ENCODE measurements at places on chromosomes 12 and 14.

DNA sequence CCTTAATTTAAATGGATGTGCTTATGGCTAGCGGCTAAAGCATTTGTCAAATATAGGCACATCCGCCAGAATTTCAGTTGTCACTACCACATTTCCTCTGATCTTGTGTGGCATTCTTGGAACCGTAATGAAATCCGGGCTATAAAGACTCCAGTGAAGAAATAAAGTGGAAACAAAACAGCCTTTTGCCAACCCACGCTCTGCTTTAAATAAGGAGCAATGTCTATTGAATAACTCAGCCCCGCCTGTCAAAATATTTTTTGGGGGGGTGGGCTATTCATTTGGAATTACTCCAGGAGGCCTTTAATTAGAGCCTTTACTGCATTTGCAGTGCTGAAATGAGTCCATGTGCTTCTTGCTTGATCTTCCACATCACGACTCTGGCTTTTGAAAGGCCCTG is 179.6 kb upstream of the RPH3A start:
- peak; percentile 13 for DNase-seq

- no peak for DNase-seq
These were observed 3.3 kb upstream of the FRS2 start for GRCh38 chr12:69466867-69467266.

DNA sequence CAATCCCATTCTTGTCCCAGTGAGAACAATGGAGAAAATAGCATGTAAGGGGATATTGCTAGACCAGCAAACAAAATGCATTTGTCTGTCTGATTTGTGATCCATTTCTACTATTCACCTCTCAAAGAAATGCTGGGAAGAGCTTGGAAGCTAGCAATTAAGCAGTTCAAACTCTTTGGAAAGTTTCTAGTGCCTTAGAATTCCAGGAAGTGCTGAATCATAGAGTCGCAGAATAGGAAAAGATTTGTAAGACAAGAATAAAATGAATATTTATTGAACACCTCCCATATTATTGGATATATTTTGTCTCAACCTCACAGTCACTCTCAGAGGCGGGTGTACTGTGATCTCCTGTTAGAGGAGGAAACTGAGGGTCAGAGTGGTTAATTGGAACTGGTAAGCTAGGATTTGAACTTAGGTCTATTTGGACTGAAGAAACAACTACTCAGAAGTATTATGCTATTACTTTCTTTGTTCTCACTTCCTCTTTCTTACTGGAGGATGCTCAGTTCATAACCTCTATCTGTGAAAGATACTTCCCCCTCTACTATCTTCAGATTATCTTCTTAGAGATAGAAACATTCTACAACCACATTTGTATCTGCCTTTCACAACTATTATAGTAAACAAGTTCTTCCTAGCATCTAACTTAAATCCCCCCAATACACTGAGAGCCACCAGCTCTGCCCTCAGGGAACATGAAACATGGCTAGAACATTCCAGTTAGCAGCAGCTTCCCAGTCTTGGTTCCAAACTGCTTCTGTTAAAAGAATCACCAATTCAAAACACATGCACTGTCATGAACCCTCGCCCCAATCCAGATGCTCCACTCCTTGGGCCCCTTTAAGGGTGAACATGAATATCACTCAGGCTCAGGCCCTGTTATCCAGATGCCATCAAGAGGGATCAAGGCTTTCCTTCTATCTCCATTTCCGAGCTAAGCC is 64.2 kb downstream of the DRAM1 start:
- DNase-seq, result no peak

- no peak for DNase-seq
These were observed 149.9 kb downstream of the CALM1 start for GRCh38 chr14:90546767-90547166.

DNA sequence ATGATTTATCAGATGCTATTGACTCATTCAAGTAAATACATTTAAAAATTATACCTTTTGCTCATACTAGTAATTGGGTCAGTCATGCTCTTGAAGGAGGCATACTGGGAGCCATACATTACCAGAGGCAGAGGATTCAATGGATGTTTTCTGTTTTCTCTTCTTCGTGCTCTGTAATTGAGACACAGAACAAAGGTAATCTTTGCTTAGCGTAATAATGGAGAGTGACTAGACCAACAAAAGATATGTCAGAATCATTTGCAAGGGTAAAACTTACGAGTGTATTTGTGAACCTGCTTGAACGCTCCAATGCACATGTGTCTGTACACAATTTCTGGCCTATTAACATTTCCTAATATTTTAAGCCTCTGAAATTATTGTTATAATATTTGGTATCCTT is 296.4 kb downstream of the FOXG1 start:
- DNase-seq, result no peak

DNA sequence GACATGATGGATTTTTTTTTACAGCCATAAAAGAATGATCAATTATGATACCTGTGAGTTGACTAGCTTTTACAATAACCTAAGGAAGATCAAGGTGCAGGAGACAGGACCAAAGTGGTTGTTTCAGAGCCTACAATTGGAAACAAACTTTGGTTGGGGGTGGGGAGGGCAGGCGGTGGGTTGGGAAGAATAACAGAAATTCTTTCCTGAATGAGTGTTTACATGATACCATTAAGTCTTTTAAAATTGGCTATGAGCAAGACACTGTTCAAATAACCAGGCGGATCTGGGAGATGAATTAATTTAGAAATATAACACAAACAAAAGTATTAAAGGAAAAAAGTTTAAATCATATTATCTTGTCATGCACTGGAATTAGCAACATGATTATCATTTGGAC is 7.2 kb downstream of the NFYB start:
- no peak for DNase-seq

GRCh38 chr14:73723406-73723796 is 9.2 kb upstream of the PNMA1 start:
- DNase-seq, result no peak

DNA sequence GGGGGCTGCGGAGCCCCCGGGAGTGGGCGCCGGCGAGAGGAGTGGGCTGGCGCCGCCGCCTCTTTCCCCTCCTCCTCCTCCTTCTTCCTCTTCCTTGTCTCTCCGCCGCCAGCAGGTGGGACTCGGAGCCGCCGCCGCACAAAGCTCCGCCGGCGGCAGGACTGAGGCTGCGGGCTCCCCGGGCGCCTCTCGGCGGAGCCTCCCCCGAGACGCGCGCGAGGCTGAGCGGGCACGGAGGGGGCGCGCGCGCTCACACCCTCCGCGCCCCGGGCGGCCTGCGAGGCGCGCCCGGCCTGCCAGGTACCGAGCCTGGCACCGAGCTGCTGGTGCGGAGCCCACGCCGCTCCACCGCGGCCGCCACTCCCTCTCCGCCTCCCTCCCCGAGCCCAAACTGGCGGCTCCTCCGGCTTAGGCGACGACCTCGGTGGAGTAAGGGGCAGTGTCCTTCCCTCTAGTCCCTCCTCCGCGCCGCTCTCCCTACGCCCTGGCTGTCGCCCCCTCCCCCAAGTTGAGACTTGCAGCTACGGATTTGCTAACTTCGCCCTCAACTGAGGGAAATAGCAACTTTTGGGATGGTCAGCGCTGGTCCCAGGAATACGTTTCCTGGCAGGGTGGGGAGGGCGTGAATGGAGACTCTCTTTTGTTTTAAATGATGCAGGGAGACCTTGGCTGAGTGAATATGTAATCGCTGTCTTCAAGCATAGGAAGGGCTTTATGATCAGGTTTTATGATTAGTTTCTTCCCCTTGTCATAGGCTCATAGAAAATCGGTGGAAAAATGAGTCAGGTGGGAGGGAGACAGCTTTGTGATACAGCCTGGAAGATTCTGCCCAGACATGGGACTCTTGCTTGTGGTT is 199.5 kb upstream of the CAND1 start:
- DNase-seq, result no peak

- DNase-seq, result no peak
These were observed 31.8 kb downstream of the MAX start for GRCh38 chr14:65070471-65070976.

DNA sequence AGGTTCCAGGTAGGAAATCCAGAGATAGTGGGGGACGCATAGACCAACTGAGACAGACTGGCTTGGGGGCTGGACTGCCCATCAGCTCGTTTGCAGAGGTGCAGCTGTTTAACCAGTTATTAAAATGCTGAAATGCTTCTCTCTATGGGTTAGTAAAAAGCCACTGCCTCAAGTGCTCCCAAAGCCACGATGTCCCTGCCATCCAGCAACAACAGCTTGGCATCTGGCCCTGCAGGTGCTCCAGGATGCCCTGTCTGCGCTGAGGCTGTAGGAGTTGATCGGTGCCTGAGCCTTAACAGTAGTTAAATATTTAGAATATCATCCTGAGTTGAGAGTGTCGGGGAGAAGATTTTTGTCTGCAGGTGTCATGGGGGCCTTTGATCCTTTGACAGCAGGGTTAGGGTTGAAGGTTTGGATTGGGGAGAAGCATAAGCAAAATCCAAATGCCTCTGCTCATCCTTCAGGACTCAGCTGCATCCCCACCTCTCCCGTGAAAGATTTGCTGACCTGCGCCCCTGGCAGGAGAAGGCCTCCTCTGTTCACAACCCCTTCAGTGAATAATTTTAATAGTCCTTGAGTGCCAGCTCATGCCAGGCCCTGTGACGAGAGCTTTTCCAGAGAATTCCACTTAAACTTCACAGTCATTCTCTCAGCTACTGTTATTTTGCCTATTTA is 127.3 kb upstream of the PWP1 start:
- no peak for DNase-seq

DNA sequence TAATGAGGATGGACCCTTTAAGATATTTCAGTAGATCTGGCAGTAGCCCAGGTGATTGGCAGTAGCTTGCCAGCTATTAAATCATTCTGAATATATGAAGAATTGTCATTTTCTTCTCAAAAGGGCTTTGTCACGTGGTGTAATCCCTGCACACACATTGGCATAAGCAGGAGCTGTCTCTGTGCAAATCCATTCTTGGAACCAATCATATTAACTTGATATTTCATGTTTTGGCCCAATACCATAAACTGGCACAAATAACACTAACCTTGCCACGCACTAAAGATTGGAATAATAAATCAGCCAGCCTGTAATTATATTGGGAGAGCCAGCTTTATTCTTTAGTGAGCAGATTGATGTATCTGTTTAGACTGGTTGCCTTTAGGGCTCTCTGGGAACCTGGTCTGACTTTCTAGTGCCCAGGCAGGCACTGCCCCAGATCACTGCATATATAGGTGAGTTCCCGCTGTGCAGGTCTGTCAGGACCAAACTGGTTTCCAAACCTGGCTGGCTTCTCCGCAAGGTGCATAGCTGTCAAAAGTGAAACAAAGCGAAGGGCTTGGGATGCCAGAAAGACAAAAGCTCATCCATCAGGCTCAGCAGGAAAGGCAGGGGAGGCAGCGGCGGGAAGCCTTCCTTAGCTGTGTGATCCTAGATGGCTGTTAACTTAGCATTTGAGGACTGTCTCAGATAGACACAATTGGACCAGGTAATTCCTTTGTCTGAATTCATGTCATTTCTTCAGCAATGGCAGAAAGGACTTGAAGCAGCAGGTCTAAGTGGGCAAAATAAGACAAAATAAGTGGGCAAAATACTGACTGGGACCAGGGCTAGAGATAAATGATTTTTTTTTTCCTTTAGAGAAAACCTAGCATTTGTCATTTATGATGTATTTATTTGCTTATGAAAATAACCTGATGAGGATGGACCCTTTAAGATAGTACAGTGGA is 128.8 kb upstream of the DYRK2 start:
- no peak for DNase-seq

GRCh38 chr14:24178399-24179178 is 6.7 kb downstream of the REC8 start:
- DNase-seq, result no peak

- DNase-seq, result no peak
These were observed 49.8 kb downstream of the SUSD6 start for GRCh38 chr14:69661194-69661537.

DNA sequence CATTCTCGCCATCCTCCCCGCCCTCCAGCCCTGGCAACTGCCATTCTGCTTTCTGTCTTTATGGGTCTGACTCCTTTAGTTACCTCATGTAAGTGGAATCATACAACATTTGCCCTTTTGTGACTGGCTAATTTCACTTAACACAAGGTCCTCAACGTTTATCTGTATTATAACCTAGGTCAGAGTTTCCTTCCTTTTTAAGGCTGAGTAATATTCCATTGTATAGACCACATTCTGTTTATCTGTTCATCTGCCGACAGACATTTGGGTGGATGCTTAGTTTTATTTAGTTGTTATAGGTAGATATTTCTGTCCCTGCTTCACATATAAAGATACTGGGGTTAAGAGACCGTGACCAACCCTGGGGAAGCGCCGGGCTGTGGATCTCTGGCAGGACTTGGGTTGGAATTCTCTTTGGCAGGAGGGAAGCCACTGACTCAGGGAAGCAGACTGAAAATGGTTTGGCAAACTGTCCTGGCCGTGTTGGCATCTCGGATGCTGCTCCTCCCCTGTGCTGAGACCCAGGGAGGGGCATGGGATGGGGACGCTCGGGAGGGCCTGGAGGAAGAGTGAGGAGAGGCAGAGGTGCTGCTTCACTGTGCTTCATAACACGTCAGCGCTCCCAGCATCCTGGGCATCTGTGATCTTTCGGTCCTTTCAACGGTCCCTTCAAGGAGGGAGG is 38.9 kb downstream of the TEAD4 start:
- DNase-seq, result no peak

DNA sequence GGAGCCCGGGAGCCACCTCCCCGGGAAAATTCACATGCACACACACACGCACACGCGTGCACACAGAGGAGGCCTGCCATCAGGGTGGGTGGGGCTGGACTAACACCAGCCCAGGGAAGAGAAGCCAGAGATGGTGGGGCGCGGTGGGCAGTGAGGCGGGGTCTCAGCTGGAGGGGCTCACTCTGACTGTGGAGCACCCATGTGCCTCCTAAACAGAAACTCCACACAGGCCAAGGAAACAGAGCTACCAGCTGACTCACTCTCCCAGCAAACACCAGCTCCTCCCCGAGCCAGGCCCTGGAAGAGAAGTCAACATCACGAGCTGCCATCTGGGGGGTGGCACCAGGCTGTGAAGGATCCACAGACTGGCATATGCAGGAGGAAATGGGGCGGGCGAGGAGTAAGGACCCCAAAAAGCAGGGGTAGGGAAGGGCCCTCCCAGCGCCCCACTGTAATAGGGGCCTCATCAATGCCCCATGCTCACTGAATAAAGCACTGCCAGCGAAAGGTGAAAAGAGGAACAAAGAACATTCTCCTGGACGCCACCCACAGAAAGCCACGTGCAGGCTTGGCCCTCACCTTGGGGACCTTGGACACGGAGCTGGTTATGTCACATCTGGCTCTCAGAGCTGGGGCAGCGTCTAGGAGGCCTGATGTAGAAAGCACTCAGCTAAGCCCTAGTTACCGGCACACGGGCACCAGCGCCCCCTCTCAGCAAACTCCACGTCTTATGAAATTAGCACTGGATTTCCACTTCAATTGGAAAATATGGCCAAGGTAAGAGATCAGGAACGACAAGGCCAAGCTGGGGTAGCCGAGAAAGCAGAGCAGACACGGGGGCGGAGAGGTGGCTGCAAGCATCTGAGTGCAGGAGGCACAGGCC is 8.4 kb upstream of the INF2 start:
- peak; percentile 92 for DNase-seq

Data from amygdala (tissue), 56 donors.